ENCODE measurements at places on chromosomes 12 and 14.

GRCh38 chr14:52846591-52846990 is 55.2 kb upstream of the GNPNAT1 start:
- DNase-seq, result no peak

- peak; percentile 55 for DNase-seq
Observed at GRCh38 chr14:22598099-22598895, at the start of gene ABHD4. Gene ABHD4, plus strand, starts transcription at chr14:22598300. Its CDS starts 7 bp downstream, at chr14:22598307.

GRCh38 chr14:39488600-39488999 is 56.4 kb upstream of the FBXO33 start:
- DNase-seq, result no peak

DNA sequence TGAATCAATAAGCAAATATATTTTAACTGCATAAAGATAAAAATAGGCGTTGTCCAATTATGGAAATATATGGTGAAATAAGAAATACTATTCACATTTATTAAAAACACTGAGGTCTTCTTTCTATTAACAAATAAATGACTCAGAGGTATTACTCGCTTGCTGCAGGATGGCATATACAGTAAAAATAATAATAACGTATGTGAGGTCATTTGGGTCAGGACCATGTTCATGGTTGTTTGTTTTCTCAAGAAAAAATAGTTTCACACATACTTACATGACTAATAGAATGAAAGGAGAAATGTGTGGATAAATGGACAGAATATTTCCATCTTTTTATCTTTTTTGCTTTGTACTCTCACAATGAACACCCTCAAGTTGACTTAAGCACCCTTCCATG is 46.5 kb upstream of the RTL1 start:
- DNase-seq, result no peak

DNA sequence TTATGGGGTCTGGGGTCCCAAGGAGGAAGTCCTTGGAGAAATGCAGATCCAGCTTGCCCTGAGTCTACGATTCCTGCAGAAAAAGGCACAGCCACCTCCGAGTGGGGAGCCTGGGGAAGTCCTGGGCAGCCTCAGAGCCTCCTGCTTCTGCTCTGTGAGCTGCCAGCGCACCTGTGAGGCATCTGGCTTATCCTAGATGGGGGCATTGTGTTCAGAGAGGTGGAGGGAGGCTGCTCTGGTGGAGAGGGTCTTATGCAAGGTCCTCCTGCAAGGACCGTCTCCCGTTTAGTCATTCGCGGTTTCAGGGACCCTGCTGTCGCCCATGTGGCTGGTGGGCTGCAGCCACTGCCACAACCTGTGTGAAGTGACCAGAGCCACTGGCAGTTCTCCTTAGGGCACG is 53.0 kb upstream of the PRMT8 start:
- DNase-seq, result no peak

GRCh38 chr14:41758011-41758665 is 151.5 kb downstream of the LRFN5 start:
- no peak for DNase-seq

DNA sequence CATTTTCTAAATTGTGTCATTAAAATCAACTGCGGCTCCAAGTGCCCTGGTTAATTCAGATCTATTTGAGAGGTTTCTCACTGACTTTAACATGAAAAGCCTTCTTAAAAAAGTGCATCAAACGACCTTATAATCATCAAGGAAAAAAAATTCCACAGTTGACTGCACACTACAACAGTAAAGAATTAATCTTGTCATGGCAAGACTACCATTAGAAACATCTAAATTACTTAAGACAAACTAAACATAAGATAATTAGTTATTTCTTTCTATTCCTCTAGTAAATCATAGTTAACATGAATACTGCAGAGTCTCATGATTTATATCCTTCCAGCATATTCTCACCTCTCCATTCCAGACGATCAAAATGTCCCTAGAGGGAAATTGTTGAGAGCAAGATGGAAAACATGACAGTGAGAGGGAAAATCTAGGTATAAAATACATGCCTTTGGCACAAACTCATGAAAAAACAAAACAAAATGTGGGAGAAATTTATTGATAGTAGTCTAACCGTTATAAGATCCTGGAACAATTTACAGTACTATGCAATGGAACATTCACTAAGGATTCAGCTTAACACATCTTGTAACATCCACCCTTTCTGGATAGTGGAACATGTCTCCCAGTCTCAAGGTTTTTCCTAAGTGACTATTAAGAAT is 112.5 kb downstream of the PRKD1 start:
- DNase-seq, result no peak

DNA sequence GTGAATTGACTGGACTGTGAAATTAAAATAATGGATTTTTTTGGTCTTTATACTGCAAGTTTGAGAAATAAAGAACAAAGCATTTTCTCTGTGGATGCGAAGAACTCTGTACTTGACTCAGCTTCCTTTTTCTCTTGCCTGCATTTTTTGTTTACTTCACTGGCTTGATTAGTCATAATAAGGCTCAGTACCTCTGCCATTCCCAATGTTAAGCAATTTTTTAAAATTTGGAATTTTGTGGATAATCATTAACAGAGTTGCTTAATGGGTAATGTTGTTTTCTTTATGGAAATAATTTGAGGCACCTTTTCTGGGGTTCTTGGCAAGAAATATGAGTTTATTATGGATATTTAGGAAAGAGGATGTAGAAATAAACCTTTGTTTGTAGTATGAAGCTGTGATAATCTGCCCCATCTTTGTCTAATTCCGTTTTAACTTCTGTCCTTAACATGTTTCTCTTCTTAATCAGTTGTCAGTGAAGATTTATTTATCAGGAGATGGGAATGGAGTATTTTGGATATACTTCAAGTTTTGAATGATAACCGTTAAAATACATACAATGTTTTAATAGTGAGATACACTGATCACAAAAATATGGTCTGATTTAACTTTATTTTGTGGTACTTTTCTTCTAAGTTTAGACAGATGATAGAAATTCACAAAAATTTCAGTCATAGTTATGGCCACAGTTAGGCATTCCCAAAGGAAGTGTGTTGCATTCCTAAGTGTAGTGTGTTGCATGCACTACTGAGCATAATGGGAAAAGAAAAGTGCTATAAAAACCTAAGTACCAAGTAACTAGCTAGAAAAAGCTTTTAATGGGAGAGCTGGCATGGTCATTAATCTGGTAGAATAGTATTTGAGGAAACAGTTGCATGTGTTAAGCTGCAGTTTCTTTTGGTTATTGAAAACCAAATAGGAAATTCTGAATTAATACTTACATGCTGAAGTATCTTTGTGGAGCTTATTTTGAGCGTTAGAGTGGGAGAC is 27.7 kb downstream of the WNK1 start:
- DNase-seq, result no peak

GRCh38 chr14:60064491-60065072 is 27.1 kb upstream of the PCNX4 start:
- no peak for DNase-seq

DNA sequence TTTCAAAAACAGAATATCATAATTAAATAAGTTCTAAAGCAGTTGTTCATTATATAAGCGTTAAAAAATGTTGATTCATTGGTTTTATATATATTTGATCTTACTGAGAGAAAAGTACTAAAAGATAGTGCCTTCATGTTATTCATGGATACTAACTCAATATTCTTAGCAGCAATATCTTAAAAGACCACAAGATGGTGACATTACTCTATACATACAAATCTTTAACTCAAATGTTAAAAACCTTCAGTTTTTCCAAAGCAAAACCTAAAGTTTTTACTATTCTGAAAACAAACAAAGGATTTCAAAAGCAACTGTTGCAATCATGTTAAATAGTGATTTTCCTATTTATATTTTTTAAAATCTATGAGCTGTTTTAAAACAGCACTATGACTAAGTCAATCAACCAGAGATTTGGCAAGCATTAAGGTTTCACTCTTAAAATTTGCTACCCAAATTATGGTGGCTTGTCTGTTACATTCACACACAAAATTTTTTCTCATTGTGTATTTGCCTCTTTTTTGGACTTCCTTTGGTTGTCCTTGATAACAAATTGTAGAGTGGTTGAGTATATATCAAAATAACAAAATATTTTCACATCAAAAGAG is 50.1 kb upstream of the RERGL start:
- no peak for DNase-seq

DNA sequence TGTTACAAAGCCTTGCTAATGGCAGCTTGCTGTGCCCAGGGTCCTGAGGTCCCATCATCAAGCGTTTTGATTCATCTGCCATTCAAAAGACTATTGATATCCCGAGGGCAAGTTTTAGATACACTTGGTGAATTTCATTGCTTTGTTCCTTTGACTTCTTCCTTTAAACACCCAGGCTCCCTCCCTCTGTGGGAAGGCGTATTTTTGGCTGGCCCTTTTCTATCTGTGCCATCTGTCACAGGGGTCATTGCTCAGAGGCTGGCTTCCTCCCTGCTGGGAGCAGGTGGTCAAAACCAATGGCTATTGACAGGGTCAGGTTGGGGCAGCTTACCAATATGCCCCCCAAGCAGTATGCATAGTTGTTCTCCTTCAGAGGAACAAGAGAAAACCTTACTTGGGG is 40.0 kb downstream of the SCN8A start:
- DNase-seq, result no peak

- no peak for DNase-seq
Observed at GRCh38 chr14:100587086-100587762, at the start of gene BEGAIN. Gene BEGAIN, minus strand, starts transcription at chr14:100587417. Its CDS starts 127 bp downstream, at chr14:100587290.

GRCh38 chr12:94621662-94622359 is 28.5 kb downstream of the TMCC3 start:
- DNase-seq, result no peak

DNA sequence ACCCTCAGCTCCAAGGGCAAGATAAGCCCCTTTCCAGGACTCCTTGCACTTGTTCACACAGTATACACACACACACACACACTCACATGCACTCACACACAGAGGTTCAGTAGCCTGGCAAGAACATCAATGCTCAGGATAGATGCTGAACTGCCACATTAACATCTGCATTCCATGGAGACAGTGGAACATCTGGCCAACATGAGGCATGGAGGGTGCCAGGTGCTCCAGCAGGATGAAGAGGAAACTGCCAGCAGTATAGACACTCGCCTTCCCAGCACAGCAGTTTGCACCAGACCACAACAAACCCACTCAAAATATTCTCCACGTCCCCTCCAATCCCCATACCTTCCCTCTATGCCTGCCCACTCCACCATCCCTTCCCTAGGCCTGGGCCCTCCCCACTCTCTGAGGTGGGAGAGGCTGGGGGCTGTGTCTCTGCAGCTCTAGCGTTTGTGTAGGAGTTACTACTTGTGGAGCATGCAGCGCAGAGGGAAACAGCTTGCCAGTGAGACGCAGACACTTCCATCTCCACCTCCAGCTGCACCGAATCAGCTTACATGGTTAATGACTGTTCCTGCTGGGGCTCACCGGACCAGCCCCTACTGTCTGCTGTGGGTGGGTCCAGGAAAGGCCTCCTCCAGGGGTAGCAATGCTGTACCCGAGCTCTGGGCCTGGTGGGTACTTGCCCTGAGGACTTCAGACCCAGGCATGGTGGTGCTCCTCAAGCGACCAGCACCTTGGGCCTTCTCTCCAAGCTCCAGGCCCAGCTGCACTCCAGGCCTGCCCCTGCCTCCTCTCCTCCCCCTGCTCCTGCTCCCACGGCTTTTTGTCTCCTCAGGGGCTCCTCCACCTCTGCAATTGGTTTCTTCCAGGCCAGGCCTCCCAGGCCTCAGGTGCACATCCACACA is 18.6 kb upstream of the PLEKHG3 start:
- DNase-seq, result no peak

DNA sequence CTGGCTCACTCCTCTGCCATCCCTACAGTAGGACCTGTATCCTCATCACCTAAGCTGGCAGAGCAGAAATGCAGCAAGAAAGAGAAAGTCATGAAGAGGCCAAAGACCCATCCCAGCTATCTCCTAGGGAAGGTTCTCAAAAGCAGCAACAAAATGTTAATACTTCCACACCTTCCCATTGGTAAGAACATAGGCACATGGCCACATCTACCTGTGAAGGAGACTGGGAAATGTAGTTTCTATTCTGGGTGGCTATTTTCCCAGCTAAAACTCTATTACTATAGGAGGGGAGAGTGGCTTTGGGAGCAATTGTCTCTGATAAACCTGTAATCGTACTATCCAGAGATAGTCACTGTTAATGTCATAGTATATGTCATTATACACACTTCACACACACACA is 13.7 kb upstream of the EIF2B2 start:
- no peak for DNase-seq

GRCh38 chr12:19572920-19573558 is 133.7 kb downstream of the AEBP2 start:
- no peak for DNase-seq

- DNase-seq, result peak; percentile 67
Observed at GRCh38 chr14:93954900-93955849, 21.2 kb downstream of the ASB2 start.

DNA sequence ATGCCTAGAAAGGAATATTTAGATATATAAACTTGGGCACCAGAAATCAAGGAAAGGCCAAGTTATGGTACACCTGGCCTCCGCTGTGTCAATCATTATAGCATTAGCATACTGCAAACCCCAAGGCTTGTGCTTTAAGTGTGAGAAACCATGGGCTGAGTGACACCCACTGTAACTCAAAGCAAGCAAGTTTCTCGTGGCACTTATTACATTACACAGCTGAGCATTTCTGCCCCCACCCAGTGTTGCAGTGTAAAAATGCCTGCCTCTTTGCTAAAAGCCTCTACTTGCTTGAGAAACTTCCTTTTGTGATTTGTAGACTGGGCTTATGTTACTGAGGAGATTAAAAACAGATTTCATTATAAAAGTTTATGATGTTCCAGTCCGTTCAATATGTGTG is 122.0 kb downstream of the TGFB3 start:
- no peak for DNase-seq

DNA sequence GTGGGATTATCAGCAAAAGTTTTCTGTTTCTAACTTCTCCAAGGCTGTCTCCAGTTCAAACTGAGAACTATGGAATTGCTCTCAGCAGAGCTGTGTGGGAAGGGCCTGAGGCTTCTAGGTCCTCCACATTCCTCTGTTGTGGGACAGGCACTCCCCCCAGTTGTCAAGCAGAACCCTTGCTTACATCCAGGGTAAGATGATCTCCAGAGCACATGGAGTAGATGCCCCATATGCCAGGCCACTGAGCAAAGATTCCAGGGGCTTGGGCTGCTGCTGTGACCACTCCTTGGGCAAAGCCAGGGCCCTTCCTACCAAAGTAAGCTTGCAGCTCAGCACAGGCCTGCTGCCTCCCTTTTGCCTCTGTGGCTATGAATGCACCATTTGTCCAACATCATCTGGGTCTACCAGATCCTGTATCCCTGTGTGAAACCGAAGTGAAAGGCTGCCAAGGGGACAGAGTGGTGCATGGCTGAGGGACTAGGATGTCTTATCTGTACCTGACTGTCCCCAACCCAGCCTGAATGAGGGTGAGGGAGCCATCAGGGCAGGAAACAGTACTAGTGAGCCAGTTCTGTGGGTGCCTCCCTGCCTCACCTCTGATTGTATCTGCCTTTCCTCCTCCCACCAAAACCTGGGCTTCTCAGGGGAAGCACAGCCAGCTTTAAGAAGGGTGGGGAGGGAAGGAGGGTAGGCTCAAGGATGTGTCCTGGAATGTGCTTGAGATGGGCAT is 13.1 kb upstream of the ESPL1 start:
- no peak for DNase-seq

Measured in CD4-positive, alpha-beta T cell treated with Interferon gamma for 1 hour (primary cell).